ENCODE measurements at places on chromosomes 6 and 20. TPM values are rescaled to one million over a fixed set of nuclear protein-coding genes. Genes with fewer than 3 reads are reported as not detected.

Gene PHIP
- 31.5 TPM for total RNA-seq

Gene TFAP2A
- 0.63 TPM for total RNA-seq

Gene PACRG
- total RNA-seq: 0.26 TPM

Gene TBX18
- total RNA-seq: 58.6 TPM

Gene PCIF1
- total RNA-seq: 32.5 TPM

Gene TBXT
- not detected for total RNA-seq

Gene NRN1
- 31.6 TPM for total RNA-seq

Gene FAM209A
- total RNA-seq: 0.48 TPM

Gene CEP85L
- total RNA-seq: 17.2 TPM

DNA sequence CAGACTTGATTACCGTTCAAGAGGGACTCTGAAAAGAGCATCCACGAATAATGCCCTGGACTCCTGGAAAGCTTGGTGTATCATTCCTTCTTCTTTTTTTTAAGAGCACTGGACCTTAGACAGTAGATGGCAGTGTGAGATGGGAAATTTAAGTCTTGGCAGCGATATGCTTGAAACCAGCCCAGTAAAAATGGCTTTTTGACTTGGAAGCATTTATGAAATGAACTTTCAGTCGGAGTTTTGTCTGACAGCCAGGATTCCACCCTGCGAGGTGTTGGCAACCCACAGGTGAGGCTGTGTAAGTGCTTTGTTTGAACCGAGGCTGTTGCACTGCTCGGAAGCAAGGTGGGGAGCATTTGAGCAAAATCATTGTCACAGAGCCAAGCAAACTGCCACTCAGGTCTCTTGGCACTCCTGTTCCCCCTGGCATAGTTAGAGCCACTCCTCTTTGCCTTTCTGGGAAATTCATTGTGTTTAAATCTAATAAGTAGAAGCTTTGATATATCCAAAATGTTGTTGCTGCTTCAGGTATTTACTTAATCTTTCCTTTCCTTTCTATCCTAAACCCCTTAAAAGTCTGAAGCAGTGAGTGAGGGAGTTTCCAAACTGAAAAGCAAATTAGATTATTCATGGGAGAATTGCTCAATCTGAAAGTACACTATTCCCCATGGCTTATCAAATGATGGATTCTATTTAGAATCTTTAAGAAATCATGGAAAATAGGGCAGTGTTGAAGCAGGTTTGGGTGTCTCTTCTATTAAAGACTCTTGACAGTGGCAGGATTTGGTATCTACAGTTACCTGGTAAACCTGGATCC is 272.8 kb upstream of the SLC35B3 start:
- no peak for DNase-seq

GRCh38 chr6:39085129-39085797 is 29.7 kb downstream of the SAYSD1 start:
- no peak for DNase-seq

- no peak for DNase-seq
Measured at GRCh38 chr6:21501021-21501354, 92.6 kb upstream of the SOX4 start.

DNA sequence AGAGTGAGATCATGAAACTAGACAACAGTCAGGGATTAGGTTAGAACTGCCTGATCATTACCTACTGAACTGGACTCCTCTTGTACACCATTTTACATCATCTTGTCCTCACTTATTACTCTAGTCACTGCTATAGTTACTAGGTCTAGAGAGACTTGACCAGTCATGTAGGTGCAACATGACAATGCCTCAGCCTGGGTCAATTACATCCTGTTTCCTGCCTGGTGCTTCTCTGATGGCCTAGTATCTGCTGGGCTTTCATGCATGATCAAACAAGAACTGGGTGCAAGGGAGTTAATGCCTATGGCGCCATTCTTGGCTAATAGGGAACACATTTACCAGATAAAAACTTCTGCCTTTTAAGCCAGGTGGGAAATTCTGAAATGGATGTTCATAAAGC is 39.2 kb upstream of the MMS22L start:
- DNase-seq: no peak

DNA sequence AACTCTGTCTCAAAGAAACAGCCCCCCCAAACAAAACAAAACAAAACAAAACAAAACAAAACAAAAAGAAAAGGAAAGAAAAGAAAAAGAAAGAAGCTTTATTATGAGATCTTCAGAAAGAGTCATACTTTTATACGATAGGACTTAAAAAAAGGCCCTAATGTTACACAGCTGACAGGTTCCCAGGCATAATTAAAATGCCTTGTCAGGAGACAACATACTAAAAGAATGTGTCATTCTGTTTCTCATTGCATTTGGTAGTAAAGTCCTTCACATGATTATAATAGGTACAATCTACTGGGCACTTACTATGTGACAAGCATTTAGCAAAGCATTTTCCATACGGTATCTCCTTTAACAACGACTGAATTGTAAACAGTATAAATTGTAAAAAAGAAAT is 36.4 kb upstream of the RPN2 start:
- no peak for DNase-seq

- no peak for DNase-seq
Measured at GRCh38 chr6:70864401-70864800, 92.5 kb downstream of the B3GAT2 start.

GRCh38 chr6:53056273-53056672 is 8.9 kb upstream of the FBXO9 start:
- DNase-seq: no peak

- no peak for DNase-seq
Measured at GRCh38 chr20:22684763-22685443, 100.5 kb upstream of the FOXA2 start.

- DNase-seq: no peak
Measured at GRCh38 chr6:37127961-37128862, 41.7 kb upstream of the PIM1 start.

- DNase-seq: peak; percentile 44
Measured at GRCh38 chr6:169986848-169987498, 235.6 kb downstream of the ERMARD start.

- no peak for DNase-seq
Measured at GRCh38 chr6:73050706-73051105, 174.6 kb downstream of the KHDC1L start.

- DNase-seq: no peak
Measured at GRCh38 chr20:34510575-34510974, 5.6 kb upstream of the DYNLRB1 start.

DNA sequence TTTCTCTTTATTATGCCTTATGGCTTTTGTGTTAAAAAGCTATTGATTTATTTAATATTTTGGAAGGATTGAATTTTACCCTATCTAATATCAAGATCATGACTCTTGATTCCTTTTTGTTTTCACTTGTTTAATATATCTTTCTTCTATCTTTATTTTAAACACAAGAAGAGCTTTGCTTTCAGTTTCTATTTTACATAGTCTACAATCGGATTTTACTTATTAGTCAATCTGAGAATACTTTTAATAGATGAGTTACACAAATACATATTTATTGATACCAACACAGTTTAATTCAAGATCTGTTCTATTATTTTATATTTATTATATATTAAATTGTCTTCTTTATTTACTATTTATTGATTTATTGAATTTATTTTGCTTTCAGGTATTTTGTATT is 218.8 kb downstream of the ESR1 start:
- DNase-seq: no peak

DNA sequence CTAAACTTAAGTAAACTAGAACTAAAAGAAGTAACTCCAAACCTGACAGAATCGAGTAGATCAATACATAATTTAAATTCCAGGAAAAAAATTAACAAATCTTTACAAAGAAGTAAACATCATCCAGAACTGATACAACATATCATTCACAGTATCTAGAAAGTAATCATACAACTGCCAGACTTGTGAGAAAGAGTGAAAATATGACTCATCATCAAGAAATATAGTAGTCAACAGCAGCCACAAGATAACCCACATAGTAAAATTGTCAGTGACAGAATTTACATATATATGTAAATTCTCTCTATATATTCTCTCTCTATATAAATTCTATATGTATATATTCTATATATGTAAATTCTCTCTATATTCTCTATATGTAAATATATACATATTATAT is 242.8 kb upstream of the RGS17 start:
- DNase-seq: no peak

DNA sequence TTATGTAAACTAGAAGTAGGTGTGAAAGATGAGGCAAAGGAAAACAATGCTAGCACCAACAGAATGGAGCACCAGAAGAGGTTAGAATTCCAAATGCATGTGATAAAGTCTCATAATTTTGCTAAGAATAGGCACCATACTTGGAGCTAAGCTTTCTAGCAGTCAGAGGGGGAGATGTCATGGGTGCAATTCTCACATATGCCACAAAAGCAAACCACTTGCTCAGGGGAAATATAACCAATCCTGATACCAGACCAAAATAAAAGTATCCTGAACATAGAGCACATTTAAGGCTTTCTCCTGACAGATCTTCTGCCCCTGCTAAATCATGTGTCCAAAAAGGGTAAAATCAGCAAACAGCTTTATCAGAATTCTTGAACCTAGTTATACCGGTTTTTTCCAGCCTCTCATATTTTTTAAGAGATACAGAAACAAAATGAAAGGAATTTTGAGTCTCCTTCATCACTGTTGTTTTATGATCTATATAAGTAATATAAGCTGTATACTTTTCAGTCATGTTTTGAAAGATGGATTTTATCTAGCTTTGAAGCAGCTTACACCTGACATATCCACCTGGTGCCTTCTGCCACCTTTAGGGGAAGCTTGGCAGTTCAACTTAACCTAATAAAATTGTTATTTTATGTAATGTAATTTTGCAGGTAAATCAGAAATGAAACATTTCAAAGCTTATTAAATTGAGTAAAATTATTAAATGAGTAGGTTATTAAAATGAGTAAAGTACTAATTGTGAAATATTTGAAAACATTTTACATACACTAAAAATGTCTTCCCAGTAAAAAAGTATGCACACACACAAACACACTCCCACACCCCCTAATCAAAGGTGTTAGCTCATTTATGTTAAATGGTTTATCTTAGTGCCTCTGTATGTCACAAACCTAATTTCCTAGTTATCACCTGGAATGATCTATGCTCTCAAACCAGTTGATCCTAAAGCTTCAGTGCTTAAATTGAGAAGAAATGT is 2.8 kb downstream of the SPO11 start:
- no peak for DNase-seq

- DNase-seq: no peak
Measured at GRCh38 chr6:153511896-153512496, 380.9 kb upstream of the RGS17 start.

GRCh38 chr6:167276772-167277533 is 14.2 kb upstream of the UNC93A start:
- no peak for DNase-seq

DNA sequence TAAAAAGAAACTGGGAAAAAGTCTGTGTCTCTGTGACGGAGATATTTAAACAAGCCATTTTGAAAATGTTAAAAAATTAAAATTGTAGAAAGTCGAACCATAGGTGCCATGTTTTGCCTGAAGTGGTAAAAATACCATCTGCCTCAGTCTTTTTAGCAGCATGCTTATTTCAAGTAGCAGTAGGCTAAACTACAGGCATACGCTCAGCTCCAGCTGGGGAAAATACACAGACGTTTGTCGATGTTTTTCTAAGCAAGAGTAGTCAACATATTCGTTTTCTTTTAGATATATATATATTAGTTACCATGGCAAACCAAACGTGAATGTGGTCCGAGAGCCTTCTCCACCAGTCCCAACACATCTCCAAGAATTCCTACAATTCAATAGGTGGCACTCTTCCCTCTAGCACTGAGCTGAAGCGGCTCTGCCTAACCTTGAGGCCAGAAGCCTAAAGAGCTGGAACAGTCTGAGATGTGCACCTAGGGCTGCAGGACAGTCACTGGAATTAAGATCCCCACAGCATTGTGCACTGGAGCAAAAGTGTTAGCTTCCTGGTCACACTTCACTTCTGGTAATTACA is 70.2 kb upstream of the BEND3 start:
- no peak for DNase-seq

DNA sequence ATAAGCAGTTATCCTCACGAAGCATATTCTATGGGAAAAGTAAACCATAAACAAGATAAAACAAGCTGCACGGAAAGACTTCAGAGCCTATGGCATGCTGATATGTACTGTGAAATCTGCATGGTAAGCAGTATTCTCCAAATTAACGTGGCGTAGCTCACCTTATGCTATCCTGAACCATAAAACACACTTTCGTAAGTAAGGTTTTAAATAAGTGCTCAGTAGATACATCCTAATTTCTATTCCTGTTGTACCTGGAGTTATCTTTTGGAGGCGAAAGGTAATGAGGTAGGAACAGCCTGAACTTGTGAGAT is 208.7 kb downstream of the GMDS start:
- DNase-seq: no peak

DNA sequence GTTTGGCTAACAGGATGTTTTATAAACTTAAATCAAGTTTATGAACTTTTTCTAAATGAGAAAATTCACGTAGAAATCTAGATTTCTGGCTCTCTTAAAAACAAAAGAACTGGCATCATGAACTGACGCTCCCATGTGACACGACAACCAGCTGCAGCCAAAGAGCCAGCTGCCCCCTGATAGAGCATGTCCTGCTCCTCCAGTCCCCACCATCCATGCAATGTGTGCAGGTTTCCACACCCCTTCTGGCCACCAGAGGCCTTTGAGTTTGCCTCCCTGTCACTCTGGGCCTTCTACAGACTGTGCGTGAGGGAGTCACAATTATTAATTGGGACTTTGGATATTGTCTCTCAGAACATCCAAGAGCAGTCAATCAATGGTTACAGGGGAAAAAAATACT is 1.6 kb upstream of the GPLD1 start:
- DNase-seq: no peak

DNA sequence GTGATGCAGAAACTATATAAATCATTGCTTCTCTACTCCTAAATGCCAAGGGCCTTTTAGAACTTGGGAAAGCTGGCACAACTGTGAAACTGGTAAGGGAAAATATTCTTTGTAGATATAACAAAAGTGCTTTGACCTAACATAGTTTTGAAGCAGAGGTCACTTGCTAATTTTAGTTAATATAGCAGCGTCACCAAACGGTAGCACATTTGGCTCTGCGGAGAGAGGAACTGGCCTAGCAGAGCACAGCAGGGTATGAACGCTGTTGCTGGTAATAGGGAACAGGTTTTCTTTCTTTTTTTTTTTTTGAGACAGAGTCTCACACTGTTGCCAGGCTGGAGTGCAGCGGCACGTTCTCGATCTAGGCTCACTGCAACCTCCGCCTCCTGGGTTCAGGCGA is 67.4 kb downstream of the ECT2L start:
- DNase-seq: peak; percentile 50

- no peak for DNase-seq
Measured at GRCh38 chr20:44360221-44360620, 4.7 kb downstream of the HNF4A start.

DNA sequence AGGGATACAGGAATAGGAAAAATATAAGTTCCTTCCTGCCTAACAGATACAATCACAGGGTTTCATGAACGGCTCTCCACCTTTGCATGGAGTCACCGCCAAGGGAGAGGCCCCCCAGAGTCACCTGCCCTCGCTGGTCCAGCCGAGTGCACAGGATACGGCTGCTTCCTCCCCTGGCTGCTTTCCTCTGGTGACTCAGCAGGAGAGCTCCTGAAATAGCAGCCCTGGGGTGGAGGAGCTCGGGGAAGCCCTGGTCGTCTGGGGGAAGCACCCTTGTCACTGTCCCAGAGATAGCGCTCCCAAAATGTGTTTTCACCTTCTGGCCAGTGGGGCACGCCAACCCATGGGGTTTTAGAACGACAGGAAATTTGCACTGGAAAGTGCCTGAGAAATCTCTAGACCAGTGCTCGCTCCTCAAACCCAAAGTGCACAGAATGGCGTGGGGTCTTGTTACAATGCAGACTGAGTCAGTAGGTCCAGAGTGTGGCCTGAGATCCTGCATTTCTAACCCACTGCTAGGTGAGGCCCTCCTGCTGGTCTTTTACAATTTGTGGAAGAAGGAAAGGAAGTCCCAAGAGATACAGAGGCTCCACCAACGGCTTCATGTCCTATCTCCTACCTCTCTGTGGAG is 35.9 kb upstream of the FAM50B start:
- DNase-seq: peak; percentile 86

- DNase-seq: no peak
Measured at GRCh38 chr6:95133578-95133977, 443.8 kb upstream of the MANEA start.
